ENCODE measurements at places on chromosomes 12 and 14.

GRCh38 chr12:30752255-30752654 is 2.5 kb downstream of the CAPRIN2 start:
- no peak for DNase-seq

DNA sequence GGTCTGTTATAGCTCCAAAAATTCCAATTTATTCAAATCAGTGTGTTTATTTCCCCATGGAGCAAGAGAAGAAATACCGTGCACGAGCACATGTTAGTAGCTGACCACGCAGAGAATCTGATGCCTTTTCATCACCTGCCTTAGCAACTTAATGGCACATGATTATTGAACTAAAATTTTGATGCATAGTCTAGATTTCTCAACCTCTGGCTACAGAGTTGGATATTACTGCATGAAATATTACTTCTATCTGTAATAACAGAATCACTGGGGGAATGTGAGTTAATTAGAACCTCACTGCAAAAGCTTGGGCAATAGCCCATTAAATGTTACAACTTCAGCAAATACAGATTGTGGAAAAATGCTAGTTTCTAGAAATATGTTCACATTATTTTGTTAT is 335.8 kb downstream of the FLRT2 start:
- no peak for DNase-seq

DNA sequence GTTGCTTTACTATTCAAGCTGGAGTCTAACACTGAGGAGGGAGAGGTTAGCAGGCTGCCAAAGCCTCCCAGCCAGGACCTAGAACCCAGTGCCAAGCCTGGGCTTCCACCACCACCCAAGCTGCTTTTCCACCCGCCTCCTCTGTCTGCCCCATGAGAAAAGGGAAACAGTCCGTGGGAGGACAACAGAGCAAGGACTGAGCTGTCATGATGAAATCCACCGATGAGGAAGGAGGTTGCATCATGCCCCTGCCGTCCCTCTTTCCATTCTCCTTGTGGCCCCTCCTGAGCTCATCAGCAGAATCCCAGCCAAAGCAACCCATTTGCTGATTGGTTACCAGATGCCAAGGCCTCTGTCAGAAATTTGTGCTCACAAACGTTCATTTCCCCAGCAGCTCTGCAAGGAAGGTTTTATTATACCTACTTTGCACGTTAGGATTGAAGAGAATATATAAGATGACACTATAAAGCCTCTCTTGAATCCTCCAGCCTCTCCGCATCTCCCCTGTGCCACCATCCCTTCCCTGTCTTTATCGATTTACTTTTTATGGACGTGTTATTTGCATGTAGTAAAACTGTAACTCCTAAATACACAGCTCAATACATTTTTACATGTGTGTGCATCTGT is 6.3 kb upstream of the SERPINA1 start:
- no peak for DNase-seq

DNA sequence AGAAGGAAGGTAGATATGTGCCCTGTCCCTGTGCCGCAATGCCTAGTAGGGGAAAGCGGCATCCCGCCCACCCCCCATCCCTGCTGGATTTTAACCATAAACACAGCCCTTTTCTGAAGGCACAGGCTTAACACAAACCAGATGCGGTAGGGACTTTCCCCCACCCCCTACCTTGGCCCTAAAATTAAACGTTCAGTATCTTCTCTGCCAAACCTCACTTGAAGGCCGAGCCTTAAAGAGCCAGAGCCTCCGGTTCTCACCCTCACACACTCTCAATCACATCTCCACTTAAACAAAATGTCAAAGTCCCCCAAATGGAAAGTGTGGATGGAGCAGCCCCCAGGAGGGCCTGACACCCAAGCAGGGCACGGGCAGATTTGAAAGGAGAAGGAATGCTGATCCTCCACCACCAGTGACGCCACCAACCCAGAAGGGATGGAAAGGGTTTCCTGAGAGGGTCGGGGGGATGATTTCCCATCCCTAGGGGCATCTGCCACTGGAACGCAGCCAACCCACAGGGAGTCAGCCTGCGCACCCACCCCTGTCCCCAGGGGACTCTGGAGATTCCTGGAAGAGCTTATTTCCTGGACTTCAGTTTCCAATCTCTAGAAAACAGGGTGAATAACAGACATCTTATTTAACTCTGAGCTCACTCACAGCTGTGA is 26.4 kb downstream of the ACTN1 start:
- no peak for DNase-seq

DNA sequence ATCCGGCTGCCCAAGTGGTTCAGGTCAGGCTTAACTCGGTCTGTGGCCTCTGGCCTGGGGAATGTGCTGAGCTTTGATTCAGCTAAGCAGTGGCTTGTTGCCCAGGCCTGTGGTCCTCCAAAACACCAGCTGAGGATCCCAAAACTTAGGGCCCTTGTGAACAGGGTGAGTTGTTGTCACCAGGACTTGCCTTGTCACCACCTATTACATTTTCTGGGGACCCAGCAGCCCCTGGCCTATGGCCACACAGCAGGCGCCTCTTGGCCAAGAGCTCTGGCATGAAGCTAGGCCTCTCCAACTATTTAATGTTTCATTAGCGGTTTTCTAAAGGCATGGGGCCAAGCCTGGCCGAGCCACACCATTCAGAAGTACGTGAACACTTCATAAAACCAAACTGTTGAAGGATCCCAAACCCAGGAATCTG is 343.7 kb downstream of the CACNA1C start:
- DNase-seq: no peak

DNA sequence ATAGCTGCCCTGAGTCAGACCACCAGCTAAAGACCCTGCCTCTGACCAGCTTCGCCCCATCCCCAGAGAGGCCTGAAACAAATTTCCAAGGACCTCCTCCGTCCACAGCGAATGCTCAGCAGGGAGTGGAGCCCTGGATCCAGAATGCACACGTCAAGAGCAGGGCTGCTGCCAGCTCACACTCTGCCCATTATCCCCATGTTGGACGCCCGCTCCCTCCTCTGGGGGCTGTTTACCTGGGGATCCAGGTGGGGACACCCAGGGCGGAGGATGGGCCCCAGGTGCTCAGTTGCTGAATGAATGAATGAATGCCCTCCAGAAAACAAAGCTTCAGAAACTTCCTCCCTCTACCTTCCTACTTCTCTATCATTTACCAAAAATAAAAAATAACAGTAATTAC is 18.1 kb downstream of the BCL11B start:
- DNase-seq: no peak
